Transverse colon (tissue), 4 donors: ENCODE measurements at places on chromosomes 3 and 15.

GRCh38 chr15:60221356-60221755 is 176.4 kb downstream of the ANXA2 start:
- no peak overlapping the region for H3K27ac ChIP-seq
- H3K4me3 ChIP-seq, result no peak overlapping the region
- H3K27me3 ChIP-seq, result peaks cover 4% of the 10 kb centered on the region
- no peaks in the 10 kb centered on the region for H3K36me3 ChIP-seq
- H3K4me1 ChIP-seq, result no peaks in the 10 kb centered on the region
- DNase-seq, result no peak

GRCh38 chr3:129378949-129379348 is 49.5 kb downstream of the EFCAB12 start:
- no peak overlapping the region for H3K4me3 ChIP-seq
- no peak for DNase-seq
- no peaks in the 10 kb centered on the region for H3K4me1 ChIP-seq
- no peaks in the 10 kb centered on the region for H3K27me3 ChIP-seq
- no peak overlapping the region for H3K27ac ChIP-seq

DNA sequence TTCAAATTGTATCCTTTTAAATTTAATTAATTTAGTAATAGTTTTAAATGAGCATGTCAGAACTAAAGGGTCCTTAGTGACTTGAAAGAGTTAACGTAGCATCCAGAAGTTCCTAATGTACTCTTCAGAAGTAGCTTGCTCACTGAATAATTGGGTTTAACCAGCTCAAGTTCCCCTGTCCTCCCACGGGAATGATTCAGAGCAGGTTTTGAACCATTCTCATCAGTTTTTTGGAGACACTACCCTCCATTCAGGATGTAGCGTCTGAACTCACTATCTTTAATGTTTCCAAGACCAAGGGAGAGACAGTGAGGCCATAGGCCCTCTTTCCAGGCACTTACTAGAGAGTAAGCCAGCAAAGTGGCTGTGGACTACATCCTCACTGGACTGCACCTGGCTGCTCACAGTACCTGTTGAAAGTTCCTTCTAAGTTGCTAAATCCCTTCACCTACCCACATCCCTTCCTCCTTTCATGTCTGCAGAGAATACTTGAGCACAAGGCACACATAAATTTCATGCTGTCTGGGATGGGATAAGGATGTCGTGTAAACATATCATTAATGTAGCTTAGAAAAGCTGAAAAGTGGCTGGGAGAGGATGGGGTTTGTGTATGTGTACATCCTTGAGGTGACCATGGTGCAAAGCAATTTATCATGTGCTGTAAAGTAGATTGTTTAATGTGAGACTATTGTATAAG is 146.3 kb downstream of the PLCL2 start:
- DNase-seq, result no peak
- H3K4me1 ChIP-seq, result no peaks in the 10 kb centered on the region
- H3K27ac ChIP-seq, result no peak overlapping the region
- no peaks in the 10 kb centered on the region for H3K27me3 ChIP-seq
- no peak overlapping the region for H3K4me3 ChIP-seq
- H3K36me3 ChIP-seq, result no peaks in the 10 kb centered on the region

DNA sequence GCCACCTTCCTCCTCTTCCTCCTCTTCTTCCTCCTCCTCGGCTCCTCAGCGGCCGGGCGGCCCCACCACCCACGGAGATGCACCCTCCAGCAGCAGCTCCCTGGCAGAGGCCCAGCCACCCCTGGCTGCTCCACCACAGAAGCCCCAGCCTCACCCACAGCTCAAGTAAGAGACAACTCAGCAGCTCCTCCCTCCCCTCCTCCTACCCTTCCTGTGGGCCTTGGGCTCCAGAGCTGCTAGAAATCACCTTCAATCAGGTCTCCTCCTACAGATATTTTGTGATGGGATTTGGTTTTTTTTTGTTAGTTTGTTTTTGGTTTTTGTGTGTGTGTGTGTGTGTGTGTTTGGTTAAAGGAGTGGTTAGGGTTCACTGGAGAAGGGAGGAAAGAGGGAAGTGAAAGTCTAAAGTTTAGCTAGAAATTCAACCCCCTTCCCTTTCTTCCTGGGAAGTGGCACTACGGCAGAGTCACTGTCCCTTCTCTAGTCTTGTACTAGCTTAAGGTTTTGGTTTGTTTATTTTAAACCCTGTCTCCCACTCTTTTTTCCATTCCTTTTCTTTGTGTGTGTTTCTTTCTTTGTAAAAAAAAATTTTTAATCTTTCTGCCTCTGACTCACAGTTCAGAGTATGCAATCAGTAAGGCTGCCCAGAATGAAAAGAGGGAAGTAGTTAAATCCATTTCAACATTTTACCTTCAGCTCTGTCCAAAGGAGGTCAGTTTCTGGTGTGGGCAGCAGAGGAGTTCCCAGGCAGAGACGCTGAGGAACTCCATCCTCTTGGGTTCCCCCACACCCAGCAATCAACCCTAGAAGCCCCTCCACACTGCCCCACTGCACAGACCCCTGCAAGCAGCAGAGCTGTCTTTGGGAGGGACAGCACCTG is 29.0 kb upstream of the TIMP4 start:
- H3K27me3 ChIP-seq, result no peaks in the 10 kb centered on the region
- H3K27ac ChIP-seq, result peak overlapping the region; percentile 38
- H3K4me3 ChIP-seq, result no peak overlapping the region
- DNase-seq, result peak; percentile 34
- no peaks in the 10 kb centered on the region for H3K36me3 ChIP-seq
- peaks cover 22% of the 10 kb centered on the region for H3K4me1 ChIP-seq

GRCh38 chr3:176584413-176585176 is 612.7 kb downstream of the TBL1XR1 start:
- H3K4me1 ChIP-seq, result no peaks in the 10 kb centered on the region
- H3K27me3 ChIP-seq, result no peaks in the 10 kb centered on the region
- no peak for DNase-seq
- H3K4me3 ChIP-seq, result no peak overlapping the region
- H3K27ac ChIP-seq, result no peak overlapping the region
- H3K36me3 ChIP-seq, result no peaks in the 10 kb centered on the region
